Right lung (tissue), 10 donors: ENCODE measurements at places on chromosomes 6 and 20.
A peak's percentile ranks its signal among the peaks of the same experiment; 100 is the strongest.

GRCh38 chr6:897528-898207 lies 204.7 kb upstream of the EXOC2 start:
- no peak for DNase-seq

- DNase-seq, result no peak
Observed at GRCh38 chr6:79598012-79598411, 33.1 kb upstream of the SH3BGRL2 start.

DNA sequence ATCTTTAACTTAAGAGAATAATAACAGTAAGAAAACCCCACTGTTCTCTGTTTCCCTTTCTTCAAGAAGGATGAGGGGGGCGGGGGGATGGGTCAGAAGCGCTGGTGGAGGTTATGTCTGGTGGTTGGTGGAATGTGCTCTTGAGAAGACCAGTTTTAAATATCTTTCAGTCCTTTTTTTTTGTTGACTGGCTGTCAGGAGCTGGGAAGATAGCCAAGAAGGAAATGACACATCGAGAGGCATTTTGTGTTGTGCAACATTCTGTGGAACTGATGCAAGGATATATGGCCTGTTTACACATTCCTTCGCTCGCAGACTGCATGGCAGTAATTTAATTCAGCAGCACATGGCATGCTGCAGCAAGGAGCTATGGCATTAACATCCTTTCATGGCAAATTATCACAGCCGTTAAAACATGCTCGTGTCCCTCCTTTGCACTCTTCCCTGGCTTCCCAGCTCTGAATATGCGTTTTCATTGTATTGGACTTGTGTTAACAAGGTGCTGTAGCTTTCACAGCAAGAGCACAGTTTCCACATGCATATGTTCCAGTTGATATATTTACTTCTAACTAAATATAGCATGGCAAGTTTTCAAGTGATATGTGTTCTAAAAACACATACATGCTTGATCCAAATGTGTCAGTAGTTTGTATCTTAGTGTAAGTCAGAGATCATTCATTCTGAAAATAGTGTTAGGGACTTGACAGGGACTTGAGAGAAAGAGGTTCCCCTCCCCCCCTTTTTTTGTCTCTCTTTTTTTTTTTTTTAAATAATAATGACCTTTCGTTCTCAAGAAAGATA lies 68.2 kb upstream of the SUPT3H start:
- peak; percentile 95 for DNase-seq

GRCh38 chr6:21664314-21665109 lies 71.0 kb downstream of the SOX4 start:
- peak; percentile 57 for DNase-seq

GRCh38 chr6:141618180-141618581 lies 514.5 kb upstream of the GJE1 start:
- no peak for DNase-seq

GRCh38 chr6:149425754-149426153 lies 25.7 kb downstream of the SUMO4 start:
- DNase-seq, result no peak

GRCh38 chr6:13065581-13065980 lies 262.8 kb downstream of the TBC1D7 start:
- DNase-seq, result no peak

- no peak for DNase-seq
Observed at GRCh38 chr20:58570204-58570859, 55.1 kb upstream of the APCDD1L start.

DNA sequence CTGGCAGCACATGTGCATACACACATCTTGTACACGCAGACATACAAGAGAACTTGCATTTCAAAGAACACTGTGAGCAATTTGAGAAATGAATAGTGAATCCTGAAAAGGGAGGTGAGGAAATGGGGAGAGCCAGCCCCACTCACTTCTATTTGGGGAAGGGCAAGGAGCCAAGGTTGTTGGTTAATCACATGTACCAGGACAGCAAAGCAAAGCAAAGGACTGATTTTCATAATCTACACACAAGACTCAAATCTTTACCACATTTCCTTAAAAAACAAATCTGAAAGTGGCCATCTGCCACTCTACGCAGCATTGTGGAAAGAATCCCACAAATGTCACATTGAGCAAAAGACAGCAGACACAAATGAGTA lies 35.0 kb upstream of the KIF16B start:
- no peak for DNase-seq

GRCh38 chr20:47940101-47940813 lies 155.0 kb upstream of the SULF2 start:
- no peak for DNase-seq

DNA sequence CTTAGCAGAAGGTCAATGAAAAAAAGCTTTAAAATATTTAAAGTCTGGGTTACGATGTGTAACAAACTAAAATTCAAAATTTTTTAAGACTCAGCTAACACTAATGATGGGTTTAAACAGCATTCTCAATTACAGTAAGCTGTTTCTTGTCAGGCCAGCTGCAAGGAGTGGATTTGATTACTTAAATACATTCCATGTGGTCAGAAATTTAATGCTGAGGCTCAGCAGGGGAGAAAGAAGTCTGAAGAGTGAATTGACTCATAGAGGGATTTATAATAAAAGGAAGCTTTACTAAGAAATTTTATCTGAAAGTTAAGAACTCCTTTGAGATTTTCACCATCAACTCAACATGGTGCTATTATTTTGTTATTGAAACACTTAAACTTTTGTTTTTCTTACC lies 398.6 kb downstream of the KHDRBS2 start:
- no peak for DNase-seq

- DNase-seq, result no peak
Observed at GRCh38 chr6:43645613-43645964, 753 bp downstream of the RSPH9 start.

DNA sequence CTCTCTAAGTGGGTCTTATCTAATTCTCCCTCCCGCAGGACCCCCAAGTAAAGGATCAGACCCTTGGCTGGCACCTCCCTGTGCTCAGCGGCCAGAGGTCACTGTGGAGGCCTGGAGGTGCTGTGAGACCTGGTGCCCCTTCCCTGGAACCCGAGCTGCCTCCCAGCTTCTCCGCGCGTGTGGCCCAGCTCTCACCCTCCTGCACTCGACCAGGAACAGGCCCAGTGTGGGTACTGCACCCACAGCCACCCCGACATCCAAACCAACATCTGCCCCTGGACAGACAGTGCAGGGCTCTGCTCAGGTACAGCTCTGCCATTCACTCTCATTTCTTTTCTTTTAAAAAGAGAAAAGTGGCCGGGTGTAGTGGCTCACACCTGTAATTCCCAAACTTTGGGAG lies 42.4 kb downstream of the TMEM242 start:
- DNase-seq, result no peak

DNA sequence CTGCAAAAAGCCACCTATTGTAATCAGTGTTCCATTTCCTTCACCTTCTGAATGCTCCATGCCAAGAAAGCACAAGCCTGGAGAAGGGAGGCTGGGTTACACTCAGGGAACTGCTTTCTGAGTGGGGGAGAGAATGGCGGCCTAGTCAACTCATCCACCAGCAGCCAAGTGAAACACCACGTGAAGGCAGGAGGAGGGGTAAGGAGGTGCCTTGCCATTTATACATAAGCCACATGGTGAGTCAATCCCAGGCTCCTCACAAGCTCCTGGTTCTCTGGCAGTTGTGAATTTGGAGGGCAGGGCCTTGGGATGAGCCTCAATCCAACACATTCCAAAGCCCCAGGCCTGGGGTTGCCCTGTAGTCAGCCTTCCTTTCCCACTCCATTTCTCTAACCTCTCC lies 149.4 kb downstream of the CD24 start:
- DNase-seq, result no peak

DNA sequence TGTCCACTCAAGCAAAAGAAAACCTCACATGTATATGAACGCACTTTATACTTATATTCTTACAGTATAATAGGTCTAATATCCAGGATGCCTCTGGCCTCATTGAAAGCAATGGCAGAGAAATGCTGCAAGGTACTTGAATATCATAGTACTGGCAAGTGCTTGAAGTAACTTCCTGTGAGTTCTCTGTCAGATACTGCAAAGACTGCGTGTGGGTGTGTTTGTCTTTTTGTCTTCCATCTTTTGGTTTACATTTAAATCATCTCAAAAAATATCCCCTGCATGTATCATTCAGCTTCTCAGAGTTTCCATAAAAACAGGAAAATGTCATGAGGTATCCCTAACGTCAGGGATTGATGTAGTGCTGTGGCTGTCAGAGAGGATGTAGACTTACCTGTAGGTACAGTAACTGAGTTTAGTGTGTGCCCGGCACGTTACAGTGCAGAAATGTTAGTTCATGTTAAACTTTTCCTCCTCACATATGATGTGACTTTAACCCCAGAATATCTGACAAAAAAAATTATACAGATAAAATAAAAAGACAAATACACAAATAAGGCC lies 184.3 kb downstream of the DST start:
- no peak for DNase-seq

GRCh38 chr6:45378334-45378926 lies 696 bp upstream of the SUPT3H start:
- no peak for DNase-seq

GRCh38 chr6:118387921-118388701 lies 160.0 kb upstream of the PLN start:
- no peak for DNase-seq

DNA sequence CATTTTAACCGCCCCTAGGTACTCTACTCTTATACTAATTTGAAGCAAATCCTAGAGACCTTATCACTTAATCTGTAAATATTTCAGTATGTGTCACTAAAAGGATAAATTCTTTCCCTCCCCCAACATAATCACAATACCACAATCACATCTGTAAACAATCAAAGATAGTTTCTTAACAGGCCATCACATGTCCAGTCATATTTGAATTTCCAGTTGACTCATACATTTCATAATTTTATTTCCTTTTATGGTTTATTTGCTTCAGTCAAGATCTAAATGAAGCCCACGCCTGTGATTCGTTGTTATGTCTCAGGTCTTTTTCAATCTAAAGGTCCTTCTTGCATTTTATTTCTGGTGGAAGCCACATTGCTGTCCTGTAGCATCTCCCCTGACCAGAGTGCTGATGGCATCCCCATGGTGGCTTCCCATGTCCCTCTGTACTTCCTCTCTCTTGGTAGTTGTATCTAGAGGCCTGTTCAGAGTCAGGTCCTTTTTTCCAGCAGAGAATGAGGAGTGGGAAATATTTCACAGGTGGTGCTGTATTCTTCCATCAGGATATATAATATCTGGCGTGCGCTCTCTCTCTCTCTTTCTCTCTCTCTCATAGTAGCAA lies 128.6 kb upstream of the SLC22A23 start:
- DNase-seq, result no peak

- DNase-seq, result no peak
Observed at GRCh38 chr20:21920211-21920610, 214.7 kb downstream of the PAX1 start.

GRCh38 chr20:13119583-13119982 lies 101.5 kb upstream of the ISM1 start:
- DNase-seq, result peak; percentile 51

DNA sequence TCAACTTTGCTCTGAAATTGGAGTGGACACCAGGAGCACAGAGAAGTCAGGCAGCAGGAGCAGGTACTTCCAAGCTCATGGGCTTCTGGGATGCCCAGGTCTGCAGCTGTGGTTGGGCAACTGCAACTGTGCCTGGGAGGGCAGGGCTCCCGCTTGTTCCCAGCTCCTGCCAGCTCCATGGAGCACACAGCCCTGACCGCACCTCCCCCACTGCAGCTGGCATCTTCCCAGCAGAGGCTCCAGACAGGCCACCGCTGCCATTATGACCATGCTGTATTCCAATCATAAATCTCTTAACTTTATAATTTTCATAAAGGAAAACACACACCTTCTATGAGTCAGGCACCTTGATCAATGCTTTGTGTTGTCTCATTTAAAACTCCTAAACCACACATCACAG lies 36.9 kb downstream of the STK38 start:
- no peak for DNase-seq

GRCh38 chr20:38962044-38962927 lies at the start of gene DHX35:
Gene DHX35, plus strand, starts transcription at chr20:38962344. Its CDS starts 24 bp downstream, at chr20:38962368.
- peak; percentile 98 for DNase-seq

DNA sequence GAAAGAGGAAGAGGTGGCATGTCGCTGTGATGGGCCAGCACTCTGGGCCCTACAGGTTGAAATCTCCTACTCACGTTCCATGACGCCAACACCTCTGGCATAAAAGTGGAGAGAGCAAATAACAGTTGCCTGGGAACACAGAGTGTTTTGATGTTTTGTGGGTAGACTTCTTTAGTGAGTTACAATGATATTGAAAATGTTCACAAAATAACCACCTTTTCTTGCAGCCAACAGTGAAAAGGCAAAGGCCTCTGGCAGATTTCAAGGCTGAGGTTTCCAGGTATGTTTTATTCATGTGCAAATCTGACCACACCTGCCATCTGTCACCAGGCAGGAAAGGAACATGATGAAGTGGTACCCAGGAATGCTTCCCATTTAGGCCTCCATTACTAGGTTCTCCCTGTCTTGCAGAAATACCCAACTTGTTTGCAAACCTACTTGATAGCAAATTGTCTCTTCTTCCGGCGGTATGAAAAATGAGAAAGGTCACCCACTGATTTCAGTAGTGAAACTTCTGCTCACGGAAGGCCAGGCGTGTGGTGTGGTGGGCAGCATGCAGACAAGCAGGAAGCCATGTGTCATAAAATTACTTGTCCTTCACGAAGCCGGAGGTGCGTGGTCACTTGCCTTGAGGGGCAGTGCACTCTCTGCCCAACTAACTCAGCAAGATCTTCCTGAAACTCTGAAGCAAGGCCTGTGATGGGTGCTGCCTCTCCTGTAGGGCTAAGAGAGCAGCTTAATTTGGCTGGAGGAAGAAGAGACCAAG lies 299.1 kb upstream of the PRDM1 start:
- no peak for DNase-seq

DNA sequence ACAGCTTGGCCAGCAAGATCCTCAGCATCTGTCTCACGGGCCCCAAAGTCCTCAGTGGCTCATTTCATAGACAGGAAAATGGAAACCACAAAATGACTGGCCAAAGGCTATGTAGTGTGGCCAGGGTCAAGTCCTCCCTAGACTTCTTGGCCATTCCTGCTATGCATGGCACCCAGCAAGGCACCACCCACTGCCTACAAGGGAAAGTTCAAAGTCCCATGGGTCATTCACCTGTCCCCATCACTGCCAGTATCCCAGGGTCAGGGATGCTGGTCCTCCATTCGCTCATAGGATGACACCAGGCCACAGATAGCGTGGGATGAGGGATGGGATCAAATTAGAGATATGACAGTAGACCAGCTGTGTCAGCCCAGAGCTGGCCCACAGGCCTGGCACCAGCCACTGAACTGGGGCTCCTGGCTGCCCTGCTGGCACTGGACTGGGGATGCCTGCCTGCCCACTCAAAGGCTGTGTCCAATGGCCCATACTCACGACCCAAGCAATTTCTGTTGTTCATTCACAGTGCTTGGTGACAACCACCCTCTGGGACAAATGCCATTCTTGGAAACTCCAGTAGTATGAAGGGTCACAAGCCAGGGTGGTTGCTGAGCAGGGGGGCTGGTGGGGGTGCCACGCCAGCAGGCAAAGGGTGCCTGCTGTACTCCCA lies 11.6 kb downstream of the ADISSP start:
- no peak for DNase-seq
